Left ventricle myocardium inferior (tissue), 1 donor: ENCODE measurements at places on chromosomes 4 and X. TPM values are rescaled to one million over a fixed set of nuclear protein-coding genes. Genes with fewer than 3 reads are reported as not detected.

The PLA2G12A gene
- total RNA-seq: 64.7 TPM

The STEEP1 gene
- 15.2 TPM for total RNA-seq

The FGF2 gene
- total RNA-seq: 4.1 TPM

The CRMP1 gene
- 1.4 TPM for total RNA-seq

The IQCM gene
- total RNA-seq: not detected

The RHOXF2 gene
- total RNA-seq: not detected

The NUDT11 gene
- total RNA-seq: 0.14 TPM

The DKK2 gene
- total RNA-seq: 4.2 TPM

The SPP1 gene
- 3.7 TPM for total RNA-seq

The ZNF280C gene
- total RNA-seq: 1.5 TPM

The XPNPEP2 gene
- 1.3 TPM for total RNA-seq

The CXorf65 gene
- total RNA-seq: not detected

The RIPPLY1 gene
- total RNA-seq: not detected
